ENCODE measurements at places on chromosomes 4 and X. TPM values are rescaled to one million over a fixed set of nuclear protein-coding genes. Genes with fewer than 3 reads are reported as not detected.

PRDX4 gene
- 171 TPM for total RNA-seq

GPC3 gene
- total RNA-seq, result 29.4 TPM

ADAM29 gene
- not detected for total RNA-seq

DNA sequence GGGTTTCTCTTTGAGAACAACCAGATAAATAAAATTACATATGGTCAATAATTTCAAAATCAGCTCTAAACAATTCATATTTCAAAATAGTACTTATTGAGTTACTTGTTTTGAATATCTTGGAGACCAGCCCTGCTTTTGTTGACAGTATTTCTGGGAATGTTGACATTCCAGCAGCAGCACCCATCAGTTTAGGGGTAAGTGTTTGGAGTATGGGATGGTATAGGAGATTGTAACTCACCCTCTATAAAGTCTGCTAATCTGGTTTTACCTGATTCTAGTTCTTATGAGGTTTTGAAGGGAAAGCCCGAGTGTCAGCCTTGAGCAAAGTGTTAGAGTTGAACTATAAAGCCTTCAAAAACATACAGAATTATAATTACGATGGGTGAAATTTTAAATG, 139.2 kb upstream of the ANKRD50 start:
- DNase-seq, result no peak

DNA sequence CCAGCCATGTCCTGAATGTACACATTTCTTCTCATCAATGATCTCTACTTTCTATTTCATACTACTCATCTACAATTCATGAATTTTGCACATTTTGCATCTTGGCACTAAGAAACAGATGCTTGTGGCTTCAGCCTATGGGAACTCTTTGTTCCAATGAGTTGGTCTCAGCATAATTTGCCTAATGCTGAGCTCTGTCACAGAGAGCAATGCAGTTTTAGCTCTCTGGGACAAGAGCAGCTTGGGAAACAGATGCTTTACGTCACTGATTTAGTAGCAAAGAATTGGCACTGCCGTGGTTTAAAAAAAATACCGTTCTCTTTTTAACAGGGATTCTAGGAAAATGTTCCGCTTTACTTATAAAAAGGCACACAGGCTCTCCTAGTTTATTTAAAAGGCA, 162.4 kb downstream of the WDFY3 start:
- no peak for DNase-seq

DNA sequence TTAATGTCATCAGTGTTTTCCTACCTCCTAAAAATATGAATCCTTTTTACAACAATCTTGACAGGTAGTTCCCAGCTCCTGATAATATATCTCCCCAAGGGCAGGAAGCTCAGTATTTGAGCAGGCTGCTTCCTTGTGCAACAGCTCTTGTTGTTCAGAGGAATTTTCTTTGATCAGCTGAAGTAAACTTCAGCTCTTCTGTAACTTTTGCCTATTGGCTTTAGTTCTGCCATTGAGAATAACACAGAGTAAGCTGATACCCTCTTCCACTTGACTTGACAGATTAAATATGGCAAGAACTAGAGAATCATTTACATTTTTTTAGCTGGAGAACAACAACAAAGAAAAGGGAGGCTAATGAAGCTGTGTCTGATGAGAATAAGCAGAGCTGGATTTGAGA, 75.2 kb downstream of the LUZP4 start:
- no peak for DNase-seq

- no peak for DNase-seq
These were observed 125.4 kb downstream of the RASL11B start for GRCh38 chr4:52987392-52988056.

- DNase-seq, result no peak
These were observed 346.5 kb downstream of the ARAP2 start for GRCh38 chr4:35897808-35898207.

DNA sequence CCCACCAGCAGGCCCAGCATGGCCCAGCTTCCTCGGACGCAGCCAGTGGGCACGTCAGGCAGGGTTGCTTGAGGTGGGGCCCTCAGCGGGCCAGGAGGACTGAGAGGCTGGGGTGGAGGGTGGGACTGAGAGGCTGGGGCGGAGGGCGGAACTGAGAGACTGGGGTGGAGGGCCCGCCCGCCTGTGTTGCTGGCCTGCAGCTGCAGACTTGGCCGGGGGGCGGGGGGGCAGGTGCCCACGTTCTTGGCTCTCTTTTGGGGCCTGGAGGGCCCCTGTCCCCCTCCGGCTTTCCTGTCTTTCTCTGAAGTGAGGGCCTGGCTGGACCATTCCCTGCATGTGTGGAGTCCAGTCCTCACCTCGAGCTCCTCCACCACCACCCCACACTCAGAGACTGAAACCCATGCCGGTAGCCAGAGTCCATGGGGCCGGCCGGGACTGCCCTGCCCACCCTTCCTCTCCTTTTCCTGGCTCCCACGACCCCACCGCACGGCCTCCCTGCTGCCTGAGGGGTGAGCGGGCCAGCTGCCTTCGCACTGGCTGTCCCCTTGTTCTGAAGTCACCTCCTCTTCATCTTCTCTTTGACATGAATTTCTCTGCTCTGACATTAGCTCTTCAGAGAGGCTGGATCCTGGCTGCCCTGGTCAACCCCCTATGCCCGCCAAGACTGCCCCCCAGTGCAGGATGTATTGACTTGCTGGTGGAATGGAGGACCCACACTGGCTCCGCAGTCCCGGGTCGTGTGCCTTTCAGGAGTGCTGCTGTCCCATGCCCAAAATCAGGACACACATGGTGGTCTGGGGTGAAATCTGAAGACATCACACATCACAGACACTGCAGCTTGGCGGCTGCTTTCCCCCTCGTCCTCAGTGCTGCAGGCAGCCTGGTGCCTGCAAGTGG, 10.1 kb upstream of the NKX1-1 start:
- no peak for DNase-seq

DNA sequence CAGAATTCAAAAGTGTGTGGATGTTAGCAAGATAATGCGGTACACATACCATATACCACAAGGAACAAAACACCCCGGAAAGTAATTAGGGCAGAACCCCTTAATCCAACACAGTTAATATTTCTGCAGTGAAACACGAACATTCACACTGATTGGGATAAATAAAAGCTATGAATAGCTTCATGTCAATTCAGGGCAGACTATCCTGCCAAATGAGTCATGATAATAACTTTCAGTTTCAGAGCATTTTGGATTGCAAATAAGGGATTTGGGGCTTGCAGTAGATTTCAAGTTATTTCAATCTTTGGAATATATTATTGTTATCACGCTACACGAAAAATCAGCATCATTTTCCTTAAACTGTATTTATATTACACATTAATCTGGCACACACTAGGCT, 24.3 kb downstream of the IRF2 start:
- no peak for DNase-seq

- DNase-seq, result no peak
These were observed 92.7 kb downstream of the CBLL2 start for GRCh38 chrX:22365460-22365859.
